ENCODE measurements at places on chromosomes 12 and 14. TPM values are rescaled to one million over a fixed set of nuclear protein-coding genes. Genes with fewer than 3 reads are reported as not detected.
A peak's percentile ranks its signal among the peaks of the same experiment; 100 is the strongest.

Gene OASL
- polyA plus RNA-seq: 0.17 TPM

Gene TM9SF1
- 20.8 TPM for polyA plus RNA-seq

DNA sequence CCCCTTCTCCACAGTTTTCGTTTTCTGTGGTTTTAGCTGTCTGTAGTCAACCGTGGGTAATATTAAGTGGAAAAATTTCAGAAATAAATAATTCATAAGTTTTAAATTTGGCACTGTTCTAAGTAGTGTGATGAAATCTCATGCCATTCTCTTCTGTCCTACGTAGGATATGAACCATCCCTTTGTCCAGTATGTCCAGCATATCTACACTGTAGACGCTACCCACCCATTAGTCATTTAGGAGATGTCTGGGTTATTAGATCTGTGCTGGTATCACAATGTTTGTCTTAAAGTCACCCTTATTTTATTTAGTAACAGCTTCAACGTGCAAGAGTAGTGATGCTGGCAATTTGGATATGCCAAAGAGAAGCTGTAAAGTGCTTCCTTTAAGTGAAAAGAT is 44.7 kb downstream of the ATF7IP start:
- H3K4me1 ChIP-seq: no peaks in the 10 kb centered on the region
- no peak for DNase-seq
- no peaks in the 10 kb centered on the region for H3K27me3 ChIP-seq
- no peaks in the 10 kb centered on the region for H3K36me3 ChIP-seq
- no peak overlapping the region for H3K4me3 ChIP-seq

DNA sequence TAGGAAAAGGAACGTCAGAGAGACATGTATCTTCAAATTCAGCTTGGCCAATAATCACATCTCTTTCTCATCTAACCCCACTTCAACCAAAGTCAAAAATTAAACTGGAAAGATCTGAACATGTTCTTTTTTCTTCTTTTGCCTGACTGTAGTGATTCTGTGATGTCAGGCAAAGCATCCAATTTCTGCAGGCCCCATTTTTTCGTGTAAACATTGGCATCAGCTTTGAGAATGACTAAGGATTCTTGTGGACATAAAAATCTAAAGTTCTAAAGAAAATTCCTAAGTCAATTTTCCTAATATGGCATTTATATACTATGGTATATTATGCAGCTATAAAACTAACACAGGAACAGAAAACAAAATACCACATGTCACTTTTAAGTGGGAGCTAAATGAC is 89.1 kb downstream of the STXBP6 start:
- H3K27me3 ChIP-seq: no peaks in the 10 kb centered on the region
- H3K4me3 ChIP-seq: no peak overlapping the region
- H3K4me1 ChIP-seq: peaks cover 11% of the 10 kb centered on the region
- no peak for DNase-seq
- H3K27ac ChIP-seq: no peak overlapping the region
- H3K36me3 ChIP-seq: no peaks in the 10 kb centered on the region

- H3K27ac ChIP-seq: no peak overlapping the region
- DNase-seq: no peak
- no peaks in the 10 kb centered on the region for H3K36me3 ChIP-seq
- H3K27me3 ChIP-seq: no peaks in the 10 kb centered on the region
These were observed 9.1 kb upstream of the RNF34 start for GRCh38 chr12:121390856-121391255.

GRCh38 chr14:81018251-81018650 is 62.8 kb downstream of the TSHR start:
- no peaks in the 10 kb centered on the region for H3K36me3 ChIP-seq
- DNase-seq: no peak
- H3K27ac ChIP-seq: no peak overlapping the region
- H3K4me1 ChIP-seq: no peaks in the 10 kb centered on the region

DNA sequence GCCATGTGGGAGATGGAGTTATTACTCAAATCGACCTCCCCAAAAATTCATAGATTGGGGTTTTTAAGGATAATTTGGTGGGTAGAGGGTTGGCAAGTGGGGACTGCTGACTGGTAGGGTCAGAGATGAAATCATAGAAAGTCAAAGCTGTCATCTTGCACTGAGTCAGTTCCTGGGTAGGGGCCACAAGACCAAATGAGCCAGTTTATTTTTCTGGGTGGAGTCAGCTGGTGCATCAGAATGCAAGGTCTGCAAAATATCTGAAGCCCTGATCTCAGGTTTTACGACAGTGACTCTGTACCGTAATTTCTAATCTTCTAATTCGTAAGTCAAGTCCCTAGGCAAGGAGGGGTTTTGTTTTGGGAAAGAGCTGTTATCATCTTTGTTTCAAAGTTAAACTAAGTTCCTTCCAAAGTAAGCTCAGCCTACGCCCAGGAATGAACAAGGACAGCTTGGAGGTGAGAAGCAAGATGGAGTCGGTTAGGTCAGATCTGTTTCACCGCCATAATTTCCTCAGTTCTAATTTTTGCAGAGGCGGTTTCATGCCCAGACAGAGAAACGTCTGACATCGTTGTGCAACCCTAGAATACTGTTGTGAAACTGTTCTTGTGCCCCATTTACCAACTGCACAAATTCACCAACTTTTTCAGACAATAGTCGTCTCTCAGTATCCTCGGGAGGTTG is 104.5 kb upstream of the SFSWAP start:
- H3K27me3 ChIP-seq: peaks cover 23% of the 10 kb centered on the region
- no peak overlapping the region for H3K27ac ChIP-seq
- H3K4me3 ChIP-seq: no peak overlapping the region
- H3K4me1 ChIP-seq: peaks cover 7% of the 10 kb centered on the region
- no peaks in the 10 kb centered on the region for H3K36me3 ChIP-seq
- DNase-seq: no peak

DNA sequence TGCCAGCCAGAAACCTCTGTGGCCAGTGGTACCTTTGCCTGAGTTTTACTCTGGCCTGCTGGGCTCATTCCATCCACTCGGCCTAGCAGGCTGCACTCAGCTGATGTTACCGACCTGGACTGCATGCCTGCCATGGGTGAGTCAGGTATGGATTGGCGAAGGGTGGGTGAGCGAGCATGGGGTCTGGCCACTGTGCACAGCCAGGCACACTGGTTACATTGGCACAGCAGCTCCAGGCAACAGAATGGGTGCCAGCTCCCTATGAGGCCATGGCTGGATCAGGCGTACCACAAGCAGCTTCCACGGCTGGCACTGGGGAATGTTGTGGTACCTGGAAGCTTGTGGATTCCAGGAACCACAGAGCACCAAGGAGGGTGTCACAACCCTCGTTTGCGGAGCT is 685.7 kb downstream of the SLC16A7 start:
- no peak overlapping the region for H3K27ac ChIP-seq
- H3K4me1 ChIP-seq: no peaks in the 10 kb centered on the region
- no peaks in the 10 kb centered on the region for H3K27me3 ChIP-seq
- no peak overlapping the region for H3K4me3 ChIP-seq

DNA sequence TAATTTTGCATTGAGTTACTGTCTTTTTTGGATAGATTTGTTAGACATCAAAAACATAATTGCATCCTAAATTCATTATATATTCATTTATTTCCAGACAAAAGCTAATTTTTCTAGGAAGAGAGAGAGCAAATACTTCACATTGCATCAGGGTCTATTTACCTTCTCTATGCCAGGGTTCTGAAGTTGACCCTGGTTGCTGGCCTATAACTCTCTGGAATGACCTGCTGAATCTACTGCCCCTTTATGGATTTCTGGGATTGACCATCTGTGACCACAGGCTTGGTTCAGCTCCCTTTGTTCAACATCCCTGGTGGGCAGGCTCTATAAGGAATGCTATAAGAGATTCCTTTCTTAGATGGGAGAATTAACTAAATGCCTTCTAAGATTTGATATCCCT is 414.8 kb upstream of the STXBP6 start:
- no peak overlapping the region for H3K27ac ChIP-seq
- DNase-seq: no peak
- no peaks in the 10 kb centered on the region for H3K4me1 ChIP-seq
- H3K27me3 ChIP-seq: no peaks in the 10 kb centered on the region
- no peaks in the 10 kb centered on the region for H3K36me3 ChIP-seq

GRCh38 chr14:70018713-70019211 is 139.5 kb downstream of the SMOC1 start:
- no peaks in the 10 kb centered on the region for H3K27me3 ChIP-seq
- DNase-seq: peak; percentile 57
- H3K4me3 ChIP-seq: no peak overlapping the region
- H3K36me3 ChIP-seq: no peaks in the 10 kb centered on the region
- peaks cover 13% of the 10 kb centered on the region for H3K4me1 ChIP-seq
- no peak overlapping the region for H3K27ac ChIP-seq
